Cortex of kidney (tissue), 1 donor: ENCODE measurements at places on chromosomes 6 and 20.

- DNase-seq: no peak
Measured at GRCh38 chr6:150717419-150717818, 117.7 kb downstream of the PLEKHG1 start.

DNA sequence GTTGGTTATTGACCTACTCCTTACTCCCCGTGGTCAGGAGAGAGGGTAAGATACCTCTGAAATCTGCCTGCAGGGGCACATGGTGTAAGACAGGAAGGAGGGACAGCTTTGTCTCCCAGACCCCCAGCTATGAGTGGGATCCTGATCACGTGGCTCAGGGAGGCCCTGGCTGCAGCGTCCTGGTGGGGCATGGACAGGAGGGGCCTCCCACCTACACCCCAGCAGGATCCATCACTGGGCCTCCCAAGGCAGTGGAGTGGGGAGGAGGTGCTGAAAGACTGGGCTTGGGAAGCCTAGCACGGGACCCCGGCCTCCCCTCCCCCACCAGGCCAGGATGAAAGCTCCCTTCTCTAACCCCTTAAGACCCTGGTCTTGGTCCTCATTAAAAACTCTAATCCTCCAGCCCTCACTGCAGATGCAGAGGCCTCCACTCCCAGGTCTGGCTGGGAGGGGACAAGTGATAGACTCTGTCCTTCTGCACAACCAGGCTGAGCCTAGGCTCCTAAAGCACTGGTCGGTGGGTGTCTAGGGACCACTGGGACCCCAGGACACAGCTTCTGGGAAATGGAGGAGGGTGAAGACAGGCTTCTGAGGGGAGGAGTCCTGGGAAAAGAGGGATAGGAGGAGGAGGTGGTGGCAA lies 29.6 kb upstream of the VEGFA start:
- no peak for DNase-seq

GRCh38 chr6:80640176-80640575 lies 533.7 kb downstream of the BCKDHB start:
- no peak for DNase-seq

DNA sequence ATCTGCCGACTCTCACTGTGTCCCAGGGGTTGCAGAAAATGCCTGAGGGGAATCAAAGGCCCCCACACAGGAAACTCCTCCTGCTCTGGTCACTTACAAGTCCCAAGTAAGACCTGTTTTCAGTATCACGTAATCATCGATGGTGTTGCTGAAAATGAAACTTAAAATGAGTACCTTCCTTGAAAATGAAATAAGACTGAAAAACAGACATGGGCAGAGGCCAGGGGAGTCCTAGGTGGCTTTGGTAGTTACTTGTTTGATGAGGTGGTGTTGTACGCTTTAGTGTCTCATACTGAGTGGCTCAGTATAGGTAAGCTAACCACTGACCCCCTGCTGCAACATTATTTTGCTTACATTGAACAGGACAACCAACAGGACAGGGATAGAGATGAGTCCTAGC lies 43.0 kb upstream of the SYNCRIP start:
- no peak for DNase-seq

- DNase-seq: no peak
Measured at GRCh38 chr6:110389689-110390382, 25.5 kb downstream of the DDO start.

DNA sequence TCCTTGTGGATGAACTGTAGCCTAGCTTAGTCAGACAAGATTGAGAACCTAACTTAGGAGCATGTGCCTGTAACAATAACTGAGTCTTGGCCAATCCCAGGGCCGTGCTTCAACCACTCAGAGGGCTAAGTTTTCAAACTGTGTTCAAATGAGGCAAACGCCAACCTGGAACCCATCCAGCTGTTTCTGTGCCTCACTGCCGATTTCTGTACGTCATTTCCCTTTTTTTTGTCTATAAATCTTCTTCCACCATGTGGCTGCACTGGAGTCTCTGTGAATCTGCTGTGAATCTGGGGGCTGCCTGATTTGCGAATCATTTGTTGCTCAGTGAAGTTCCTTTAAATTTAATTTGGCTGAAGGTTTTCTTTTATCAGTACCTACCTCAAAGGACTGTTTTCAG lies 115.0 kb upstream of the CHD6 start:
- DNase-seq: no peak

DNA sequence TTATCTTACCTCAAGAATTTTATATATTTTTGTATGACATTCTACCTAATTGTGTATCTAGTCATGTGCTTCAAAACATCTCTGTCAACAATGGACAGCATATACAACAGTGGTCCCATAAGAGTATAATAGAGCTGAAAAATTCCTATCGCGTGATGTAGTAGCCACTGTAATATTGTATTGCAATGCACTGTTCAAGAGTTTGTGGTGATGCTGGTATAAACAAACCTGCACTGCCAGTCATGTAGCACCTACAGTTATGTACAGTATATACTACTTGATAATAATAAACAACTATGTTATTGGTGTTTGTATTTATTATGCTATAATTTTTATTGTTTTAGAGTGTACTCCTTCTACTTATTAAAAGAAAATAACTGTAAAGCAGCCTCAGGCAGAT lies 672.7 kb downstream of the CD109 start:
- DNase-seq: no peak

- DNase-seq: no peak
Measured at GRCh38 chr6:111439171-111439570, 43.8 kb downstream of the REV3L start.

DNA sequence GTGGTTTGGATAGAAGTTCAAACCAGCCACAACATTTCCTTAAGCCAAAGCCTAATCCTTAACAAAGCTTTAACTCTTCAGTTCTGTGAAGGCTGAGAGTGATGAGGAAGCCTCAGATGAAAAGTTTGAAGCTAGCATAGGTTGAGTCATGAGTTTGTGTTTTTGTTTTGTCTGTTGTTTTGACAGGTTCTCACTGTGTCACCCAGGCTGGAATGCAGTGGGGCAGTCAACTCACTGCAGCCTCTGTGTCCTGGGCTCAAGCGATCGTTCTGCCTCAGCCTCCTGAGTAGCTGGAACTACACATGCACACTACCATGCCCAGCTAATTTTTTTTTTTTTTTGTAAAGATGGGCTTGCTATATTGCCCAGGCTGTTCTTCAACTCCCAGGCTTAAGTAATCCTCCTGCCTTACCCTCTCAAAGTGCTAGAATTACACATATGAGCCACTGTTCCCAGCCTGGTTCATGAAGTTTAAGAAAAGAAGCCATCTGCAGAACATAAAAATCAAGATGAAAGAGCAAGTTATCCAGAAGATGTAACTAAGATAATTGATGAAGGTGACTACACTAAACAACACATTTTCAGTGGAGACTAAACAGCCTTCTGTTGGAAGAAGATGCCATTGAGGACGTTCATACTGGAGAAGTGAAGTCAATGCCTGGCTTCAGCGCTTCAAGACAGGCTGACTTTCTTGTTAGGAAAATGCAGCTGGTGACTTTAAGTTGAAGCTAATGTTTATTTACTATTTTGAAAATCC lies 96.2 kb downstream of the SMAP1 start:
- DNase-seq: no peak

GRCh38 chr6:138593124-138593877 lies 94.0 kb upstream of the NHSL1 start:
- DNase-seq: no peak

- DNase-seq: no peak
Measured at GRCh38 chr6:128327890-128328289, 192.5 kb downstream of the PTPRK start.
